ENCODE measurements at places on chromosomes 7 and 10.

DNA sequence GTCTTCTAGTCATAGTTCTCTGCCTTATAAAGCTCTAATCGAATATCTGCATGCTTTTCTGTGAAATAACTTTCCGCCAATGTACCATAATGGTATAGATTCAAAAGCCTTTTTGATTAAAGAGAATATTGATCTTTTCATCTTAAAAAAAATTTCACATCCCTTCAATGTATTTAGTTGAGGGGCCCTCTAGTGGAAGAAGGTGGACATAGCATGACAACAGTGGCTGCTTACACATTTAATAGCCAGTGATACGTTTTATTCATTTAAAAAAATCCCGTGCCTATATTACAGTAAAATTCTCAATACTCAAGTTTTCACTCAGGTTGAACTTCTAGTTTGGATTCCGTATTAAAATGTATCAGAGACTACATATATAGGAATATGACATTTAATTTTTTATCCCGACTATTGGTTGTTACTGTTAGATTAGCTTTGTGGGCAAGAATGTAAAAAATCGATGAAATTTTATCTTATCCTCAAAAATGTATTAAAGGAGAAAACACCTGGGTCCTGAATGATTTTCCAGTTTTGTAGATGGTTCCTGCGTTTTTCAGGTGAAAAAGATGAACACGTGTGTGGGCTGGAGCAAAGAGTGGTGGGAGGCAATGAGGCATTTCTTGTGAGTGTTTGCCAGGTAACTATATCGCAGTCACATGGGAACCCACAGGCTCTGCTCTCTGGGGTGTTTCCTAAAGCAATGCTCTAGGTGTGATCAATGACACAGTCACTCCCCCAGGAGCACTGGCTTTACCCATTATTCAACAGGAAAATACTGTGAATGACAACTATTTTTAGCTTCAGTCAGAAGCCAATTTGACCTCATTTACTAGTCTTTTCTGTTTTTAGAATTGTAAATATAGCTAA, 24.1 kb upstream of the PNLIP start:
- DNase-seq, result no peak

- no peak for DNase-seq
Measured at GRCh38 chr7:19269301-19269700, 124.1 kb upstream of the FERD3L start.

DNA sequence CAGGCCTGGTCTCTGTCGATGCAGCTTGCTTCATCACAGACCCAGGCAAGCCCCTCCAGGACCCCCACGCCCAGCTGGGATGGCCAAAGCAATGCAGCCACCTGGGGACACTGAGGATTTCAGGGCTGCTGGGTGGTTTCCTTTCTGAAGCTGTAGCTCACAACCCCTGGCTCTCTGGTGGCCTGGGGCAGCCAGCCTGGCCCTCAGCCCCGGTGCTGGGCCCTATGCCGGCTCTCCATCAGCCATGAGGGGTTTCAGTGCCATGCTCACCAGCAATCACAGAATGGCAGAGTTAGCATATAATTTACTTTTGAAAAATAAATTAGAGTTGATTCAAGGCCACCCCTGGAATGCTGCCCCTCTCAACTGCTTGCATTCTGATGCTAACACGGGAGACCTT, 150.2 kb upstream of the UNC5B start:
- DNase-seq, result no peak

- no peak for DNase-seq
Measured at GRCh38 chr10:5163487-5163886, 21.5 kb downstream of the AKR1C8 start.

DNA sequence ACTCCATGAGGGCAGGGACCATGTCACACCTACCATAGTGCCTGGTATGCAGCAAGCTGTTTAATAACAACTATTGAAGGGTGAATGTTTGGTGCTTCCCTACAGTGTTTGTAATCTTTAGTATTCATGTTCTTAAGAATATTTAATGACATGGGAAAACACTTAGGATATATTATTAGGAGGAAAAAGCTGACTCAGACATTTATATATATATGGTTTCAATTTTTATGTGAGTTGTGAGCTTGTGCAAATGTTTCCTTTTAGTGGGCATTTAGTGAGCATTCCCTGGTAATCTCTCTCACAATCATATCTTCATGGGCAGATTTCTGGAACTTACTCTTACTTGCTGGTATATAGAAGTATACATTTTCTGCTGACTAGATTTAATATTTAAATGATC, 359.1 kb downstream of the EXOC4 start:
- DNase-seq, result no peak

GRCh38 chr7:144378651-144379050, 23.4 kb downstream of the ARHGEF5 start:
- no peak for DNase-seq

GRCh38 chr10:24448351-24448999, 239.5 kb downstream of the KIAA1217 start:
- no peak for DNase-seq

DNA sequence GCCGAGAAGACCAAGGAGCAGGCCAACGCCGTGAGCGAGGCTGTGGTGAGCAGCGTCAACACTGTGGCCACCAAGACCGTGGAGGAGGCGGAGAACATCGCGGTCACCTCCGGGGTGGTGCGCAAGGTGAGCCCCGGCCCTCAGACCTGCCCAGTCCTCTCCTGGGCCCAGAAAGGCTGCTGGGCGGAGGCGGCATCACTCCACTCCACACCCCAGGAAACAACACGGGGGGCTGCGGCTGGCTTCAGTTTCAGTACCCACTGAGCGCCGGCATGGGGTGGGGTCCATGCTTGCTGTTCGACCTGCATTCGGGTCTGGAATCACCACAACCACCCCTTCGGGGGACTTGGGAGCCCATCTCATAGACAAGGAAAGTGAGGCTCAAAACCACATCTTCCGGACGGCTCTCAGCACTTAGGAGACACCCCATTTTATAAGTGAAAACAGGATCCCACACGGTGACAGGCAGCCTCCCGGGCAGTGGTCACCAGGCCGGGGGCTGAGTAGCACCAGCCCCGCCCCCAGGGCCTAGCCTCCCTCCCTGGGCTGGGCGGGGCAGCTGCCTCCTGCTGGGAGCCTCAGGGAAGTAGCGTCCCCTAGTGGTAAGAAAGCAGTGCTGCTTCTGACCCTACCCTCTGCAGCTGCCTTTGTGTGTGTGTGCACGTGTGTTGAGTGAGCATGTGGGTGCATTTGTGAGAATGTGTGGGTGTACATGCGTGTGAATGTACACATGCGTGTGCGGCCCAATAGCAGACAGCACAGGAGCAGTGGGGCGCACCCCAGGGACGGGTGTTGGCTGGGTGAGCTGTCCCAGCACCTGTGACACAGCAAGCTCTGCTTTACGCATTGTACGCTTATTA, 1.8 kb downstream of the SNCG start:
- DNase-seq, result no peak

DNA sequence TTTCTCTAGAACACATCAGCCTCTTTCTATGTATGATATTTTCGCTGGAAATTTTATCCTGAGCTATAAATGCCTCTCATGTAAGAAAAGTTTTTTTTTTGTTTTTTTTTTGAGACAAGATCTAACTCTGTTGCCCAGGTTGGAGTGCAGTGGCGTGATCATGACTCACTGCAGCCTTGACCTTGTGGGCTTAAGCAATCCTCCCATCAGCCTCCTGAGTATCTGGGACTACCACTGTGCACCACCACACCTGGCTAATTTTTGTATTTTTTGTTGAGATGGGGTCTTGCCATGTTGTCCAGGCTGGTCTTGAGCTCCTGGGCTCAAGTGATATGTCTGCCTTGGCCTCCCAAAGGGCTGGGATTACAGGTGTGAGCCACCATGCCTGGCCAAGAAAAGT, 80.4 kb downstream of the ADK start:
- no peak for DNase-seq

- no peak for DNase-seq
Measured at GRCh38 chr10:83538047-83538446, 601.3 kb upstream of the GHITM start.

DNA sequence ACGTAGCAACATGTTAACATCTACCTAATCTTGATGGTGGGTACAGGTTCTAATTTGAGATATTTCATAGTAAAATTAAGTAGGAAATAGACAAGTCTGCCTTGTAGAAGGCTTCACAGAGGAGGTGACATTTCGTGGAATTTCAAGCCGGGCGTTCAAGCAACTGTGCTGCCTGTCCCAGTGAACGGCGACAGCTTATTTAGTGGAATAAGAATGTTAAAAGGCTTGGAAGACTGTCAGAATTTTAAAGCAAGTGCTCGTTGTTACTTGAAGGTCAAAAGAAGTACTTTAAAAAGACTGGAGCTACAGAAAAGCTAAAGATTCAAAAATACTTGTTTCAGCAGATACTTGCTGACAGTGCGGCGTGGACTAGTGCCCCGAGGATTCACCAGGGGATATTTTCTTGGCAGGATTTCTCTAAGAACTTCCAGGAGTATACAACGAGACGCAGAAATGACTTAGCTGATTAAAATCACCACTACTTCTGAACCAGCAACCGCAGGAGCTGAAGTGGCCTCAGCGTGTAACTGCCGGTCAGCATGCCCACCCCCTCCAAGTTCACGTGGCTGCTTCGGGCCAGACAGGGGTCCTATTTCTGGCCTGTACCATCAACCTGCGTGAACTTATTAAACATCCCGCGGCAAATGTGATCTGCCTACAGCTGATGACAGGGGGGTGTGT, 46.5 kb downstream of the CTBP2 start:
- no peak for DNase-seq

GRCh38 chr7:43849047-43849446, 20.3 kb downstream of the MRPS24 start:
- DNase-seq, result no peak

- no peak for DNase-seq
Measured at GRCh38 chr10:123287594-123288247, 133.5 kb downstream of the BUB3 start.

- DNase-seq, result no peak
Measured at GRCh38 chr7:140049339-140050024, 13.3 kb downstream of the PARP12 start.

GRCh38 chr10:98074315-98074911, 44.0 kb upstream of the CRTAC1 start:
- DNase-seq, result no peak

- no peak for DNase-seq
Measured at GRCh38 chr10:31262672-31263071, 56.3 kb upstream of the ZEB1 start.

- no peak for DNase-seq
Measured at GRCh38 chr10:124359336-124359832, 59.3 kb downstream of the OAT start.

DNA sequence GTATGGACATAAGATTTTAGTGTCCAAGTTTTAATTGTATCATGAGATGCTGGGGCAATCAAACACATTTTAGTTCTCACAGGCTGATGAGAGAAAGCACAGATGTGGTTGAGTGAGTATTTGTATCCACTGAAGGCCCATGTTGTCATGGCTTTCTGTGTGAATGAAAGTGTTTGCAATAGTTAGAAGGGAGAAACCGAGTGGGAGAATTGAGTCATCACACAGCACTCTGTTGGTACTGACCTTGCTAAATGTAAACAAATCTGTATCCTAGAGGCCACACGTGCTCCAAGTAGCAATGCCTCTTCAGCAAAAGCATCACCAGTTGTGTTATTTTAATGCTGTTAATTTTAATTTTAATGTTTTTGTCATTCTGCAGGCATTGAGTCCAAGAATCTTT, 121.2 kb downstream of the EMX2 start:
- no peak for DNase-seq

- DNase-seq, result no peak
Measured at GRCh38 chr7:94401428-94401814, 6.7 kb downstream of the COL1A2 start.

DNA sequence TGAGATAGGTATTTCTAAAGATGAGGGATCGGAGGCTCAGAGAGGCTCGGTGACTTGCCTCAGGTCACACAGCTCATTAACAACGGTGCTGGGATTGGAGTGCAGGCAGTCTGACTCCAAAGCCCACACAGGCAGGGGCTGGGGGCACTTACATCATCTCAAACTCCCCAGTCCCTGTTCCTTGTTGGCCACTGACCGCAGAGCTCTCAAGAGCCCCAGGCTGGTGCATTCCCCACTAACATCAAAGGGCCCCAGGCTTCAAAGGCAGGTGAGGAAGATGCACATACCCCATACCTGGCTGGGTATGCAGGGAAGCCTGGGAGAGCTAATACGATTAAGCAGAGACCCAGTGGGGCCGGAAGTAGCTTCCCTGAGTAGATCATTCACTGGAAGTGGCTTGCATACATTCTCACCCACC, 13.7 kb upstream of the NODAL start:
- no peak for DNase-seq

GRCh38 chr7:92836489-92836999, at the start of gene CDK6:
TSS of gene CDK6 (minus strand) at chr7:92836573. CDS start at chr7:92833323, 3,250 bp downstream.
- DNase-seq, result peak; percentile 46

GRCh38 chr7:116227678-116228239, 17.4 kb downstream of the TES start:
- no peak for DNase-seq

GRCh38 chr7:43010061-43010460, 77.9 kb downstream of the MRPL32 start:
- no peak for DNase-seq

DNA sequence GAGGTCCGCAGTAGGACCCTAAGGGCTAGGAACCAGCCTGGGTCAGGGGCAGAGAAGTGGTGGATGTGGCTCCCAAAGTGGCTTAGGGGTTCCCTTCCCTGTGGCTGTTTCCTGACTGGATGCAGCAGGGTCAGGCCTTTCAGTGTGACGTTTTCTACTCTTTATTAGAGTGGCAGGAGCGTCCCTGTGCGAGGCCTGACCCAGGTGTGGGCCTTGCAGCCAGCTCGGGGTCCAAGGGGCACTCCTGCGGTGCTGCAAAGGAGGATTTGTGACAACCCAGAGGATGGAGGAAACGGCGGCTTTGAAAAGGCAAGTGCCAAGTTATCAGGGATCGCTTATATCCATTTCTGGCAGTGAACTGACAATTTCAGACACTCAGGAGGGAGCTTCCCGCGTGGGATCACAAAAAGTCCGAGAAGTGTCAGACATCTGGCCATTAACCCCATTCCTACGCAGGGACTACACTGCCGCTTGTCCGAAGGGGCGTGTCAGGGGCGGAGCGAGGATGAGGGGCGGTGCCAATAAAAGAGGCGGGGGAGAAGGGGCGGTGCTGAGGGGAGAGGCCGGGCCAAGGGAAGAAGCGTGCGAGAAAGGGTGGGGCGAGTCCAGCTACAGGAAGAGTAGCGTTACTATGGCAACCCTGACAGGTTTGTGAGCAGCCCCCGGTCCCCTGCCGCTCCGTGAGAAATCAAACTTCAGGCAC, 98.8 kb upstream of the ZNF722 start:
- peak; percentile 67 for DNase-seq

- DNase-seq, result no peak
Measured at GRCh38 chr7:91811236-91811635, 69.3 kb downstream of the MTERF1 start.

- DNase-seq, result no peak
Measured at GRCh38 chr10:71419750-71420149, 23.0 kb downstream of the CDH23 start.

- DNase-seq, result no peak
Measured at GRCh38 chr10:79055100-79055782, 13.5 kb upstream of the ZMIZ1 start.

GRCh38 chr10:72449941-72450441, 95.3 kb upstream of the DNAJB12 start:
- no peak for DNase-seq

GRCh38 chr10:79047875-79048638, 20.7 kb upstream of the ZMIZ1 start:
- DNase-seq, result no peak

Measured in stimulated activated CD4-positive, alpha-beta T cell treated with anti-CD3 and anti-CD28 coated beads, Interleukin-1b, Interleukin-23, amount 100 ng/mL, for 1 hour (primary cell).